ENCODE measurements at places on chromosomes 2 and 18.

- no peak for DNase-seq
Measured at GRCh38 chr18:44748582-44748981, 67.9 kb downstream of the SETBP1 start.

DNA sequence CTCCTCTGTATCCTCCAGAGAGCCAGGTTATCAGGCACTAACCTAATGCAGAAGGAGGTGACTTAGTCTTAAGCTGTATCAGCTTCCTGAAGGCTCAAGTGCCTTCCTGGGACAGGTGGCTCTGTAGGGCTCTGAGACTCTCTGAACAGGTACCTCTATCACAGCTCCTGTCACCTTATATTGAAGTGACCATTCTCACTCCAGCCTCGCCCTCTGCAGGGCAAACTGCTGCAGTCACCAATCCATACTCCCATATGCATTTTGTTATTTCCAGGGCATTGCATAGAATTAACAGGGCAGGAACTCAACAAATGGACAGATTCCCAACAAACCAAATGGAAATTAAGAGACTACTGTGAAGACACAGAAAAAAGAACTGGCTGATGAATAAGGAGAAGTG lies 203.0 kb upstream of the REV1 start:
- no peak for DNase-seq

GRCh38 chr2:647691-648231 lies 29.4 kb downstream of the TMEM18 start:
- DNase-seq = no peak

GRCh38 chr2:144505245-144505831 lies 14.6 kb downstream of the ZEB2 start:
- no peak for DNase-seq

GRCh38 chr2:45919160-45919650 lies 267.7 kb downstream of the PRKCE start:
- DNase-seq = no peak

DNA sequence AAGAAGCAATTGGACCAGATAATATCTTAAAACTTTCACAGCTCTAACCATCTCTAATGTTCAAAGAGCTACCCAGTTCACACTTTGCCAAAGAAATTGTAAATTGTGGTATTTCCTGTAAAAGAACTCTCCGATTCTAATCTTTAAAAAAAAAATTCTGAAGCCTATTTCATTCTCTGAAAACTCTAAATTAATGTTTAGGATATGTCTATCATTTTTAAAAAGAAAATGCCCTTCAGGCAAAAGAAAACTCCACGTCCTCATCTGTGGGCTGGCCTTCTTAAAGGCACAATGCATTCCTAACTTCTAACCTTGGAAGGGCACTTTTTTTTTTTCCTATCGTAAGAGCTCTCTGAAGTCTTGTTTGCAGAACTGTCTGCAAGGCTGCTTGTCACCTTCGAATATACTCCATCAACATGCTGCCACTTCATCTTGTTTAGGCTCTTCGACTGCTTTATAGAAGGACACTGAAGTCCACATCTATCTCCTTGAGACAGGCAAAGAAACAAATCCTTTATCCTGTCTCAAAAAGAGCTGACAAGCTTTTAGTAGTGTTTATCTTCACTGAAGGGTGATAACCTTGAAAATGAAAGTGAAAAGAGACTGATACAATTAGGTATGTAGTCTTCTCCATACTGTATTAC lies 124.3 kb upstream of the SLC39A10 start:
- no peak for DNase-seq

GRCh38 chr18:76993085-76993382 lies 139.5 kb downstream of the MBP start:
- DNase-seq = no peak

GRCh38 chr2:202171241-202171825 lies 67.1 kb downstream of the SUMO1 start:
- no peak for DNase-seq

- DNase-seq = no peak
Measured at GRCh38 chr2:158845859-158846258, 50.7 kb downstream of the DAPL1 start.

- DNase-seq = no peak
Measured at GRCh38 chr2:30757749-30758148, 49.5 kb downstream of the CAPN13 start.

DNA sequence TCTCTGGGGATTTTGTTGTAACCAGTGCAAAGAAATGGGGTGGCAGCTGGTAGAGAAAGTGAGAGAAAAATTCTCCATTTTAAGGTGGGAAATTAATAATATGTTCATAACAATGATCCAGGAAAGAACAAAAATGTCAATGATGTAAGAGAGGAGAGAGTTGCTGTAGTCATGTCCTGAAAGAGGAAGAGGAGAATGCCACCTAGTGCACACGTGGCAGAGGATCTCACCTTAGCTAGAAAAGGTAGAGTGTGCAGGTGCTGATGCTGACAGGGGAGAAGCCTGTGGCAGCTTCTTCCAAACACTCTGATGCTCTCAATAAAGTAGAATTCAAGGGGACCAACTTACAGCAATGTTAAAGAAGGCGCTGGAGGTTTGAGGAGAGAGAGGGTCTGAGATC lies 282.9 kb upstream of the PKDCC start:
- no peak for DNase-seq

GRCh38 chr18:63105636-63106316 lies 213.8 kb downstream of the BCL2 start:
- DNase-seq = no peak

GRCh38 chr2:154556146-154556545 lies 142.3 kb upstream of the KCNJ3 start:
- no peak for DNase-seq

- no peak for DNase-seq
Measured at GRCh38 chr2:211512806-211513205, 956.4 kb downstream of the CPS1 start.

- no peak for DNase-seq
Measured at GRCh38 chr2:24779116-24779515, 14.1 kb downstream of the PTRHD1 start.

GRCh38 chr18:3655254-3656050 lies 205.5 kb downstream of the TGIF1 start:
- no peak for DNase-seq

GRCh38 chr2:212337036-212337435 lies 201.6 kb downstream of the ERBB4 start:
- DNase-seq = no peak

DNA sequence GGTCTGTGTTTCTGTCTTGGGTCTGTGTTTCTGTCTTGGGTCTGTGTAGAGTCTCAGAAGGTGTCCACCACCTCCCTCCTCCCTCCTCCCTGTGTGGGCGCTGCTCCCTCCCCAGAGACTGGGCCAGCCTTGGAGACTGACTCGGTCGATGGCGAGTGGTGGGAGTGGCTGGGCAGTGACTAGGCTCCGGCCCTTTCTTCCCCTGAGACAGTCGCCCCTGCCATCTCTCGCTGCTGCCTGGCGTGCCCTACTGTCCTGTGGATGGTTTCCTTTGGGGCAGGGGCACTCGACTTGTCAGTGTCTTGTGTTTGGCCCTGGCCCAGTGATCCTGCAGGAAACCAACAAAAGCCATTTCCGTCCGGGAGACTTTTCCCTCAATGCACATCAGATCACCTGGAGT lies 215.8 kb downstream of the NDUFA10 start:
- no peak for DNase-seq

- DNase-seq = no peak
Measured at GRCh38 chr2:234395891-234396420, 100.9 kb downstream of the ARL4C start.

- no peak for DNase-seq
Measured at GRCh38 chr2:5144159-5144558, 548.0 kb upstream of the SOX11 start.

- DNase-seq = no peak
Measured at GRCh38 chr2:13201924-13202323, 485.2 kb downstream of the TRIB2 start.

GRCh38 chr2:211598238-211598637 lies 940.4 kb downstream of the ERBB4 start:
- DNase-seq = no peak

- no peak for DNase-seq
Measured at GRCh38 chr2:27206346-27206745, 5.5 kb upstream of the ATRAID start.

GRCh38 chr18:73614812-73615211 lies 532.8 kb downstream of the FBXO15 start:
- DNase-seq = no peak

DNA sequence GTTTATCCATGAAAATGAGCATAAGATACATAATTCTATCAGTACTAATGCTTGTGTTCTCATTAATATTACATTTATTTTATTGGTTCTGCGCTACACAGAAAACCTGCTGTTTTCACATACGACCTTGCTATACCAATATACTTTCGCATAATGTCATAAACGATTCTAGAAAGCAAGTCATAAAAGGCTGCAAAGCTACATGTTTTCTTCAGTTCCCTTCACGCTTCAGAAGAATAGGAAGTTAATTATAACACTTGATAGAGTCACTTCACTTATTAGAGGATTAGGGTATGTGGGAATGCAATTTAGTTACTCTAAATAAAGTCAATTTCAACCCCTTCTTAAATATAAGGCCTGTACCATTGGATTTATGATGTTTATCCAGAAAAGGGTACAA lies 29.0 kb downstream of the PSME4 start:
- DNase-seq = no peak

DNA sequence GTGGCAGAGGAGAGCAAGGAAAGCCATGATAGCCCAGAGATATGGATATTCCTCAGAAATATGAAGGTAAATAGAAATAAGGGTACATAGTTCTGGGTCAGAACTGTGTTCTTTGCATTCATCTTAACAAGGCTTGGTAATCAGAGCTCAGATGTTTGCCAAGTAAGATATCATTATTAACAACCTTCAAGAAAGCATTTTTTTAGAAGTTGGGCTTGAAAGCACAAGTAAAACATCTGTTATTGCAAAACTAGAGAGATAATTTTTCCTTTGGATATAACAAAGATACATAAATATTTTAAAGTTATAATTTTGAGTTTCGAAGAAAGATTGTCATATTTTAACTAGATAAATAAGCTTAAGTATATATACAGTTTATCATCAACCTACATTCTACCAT lies 171.4 kb downstream of the ZNF804A start:
- DNase-seq = no peak

GRCh38 chr18:77140439-77141109 lies 8.0 kb upstream of the MBP start:
- DNase-seq = no peak

GRCh38 chr18:13332874-13333273 lies 114.3 kb downstream of the LDLRAD4 start:
- DNase-seq = no peak

- no peak for DNase-seq
Measured at GRCh38 chr2:58313926-58314325, 72.8 kb upstream of the FANCL start.

GRCh38 chr18:63762518-63762917 lies 12.7 kb upstream of the SERPINB7 start:
- DNase-seq = no peak

DNA sequence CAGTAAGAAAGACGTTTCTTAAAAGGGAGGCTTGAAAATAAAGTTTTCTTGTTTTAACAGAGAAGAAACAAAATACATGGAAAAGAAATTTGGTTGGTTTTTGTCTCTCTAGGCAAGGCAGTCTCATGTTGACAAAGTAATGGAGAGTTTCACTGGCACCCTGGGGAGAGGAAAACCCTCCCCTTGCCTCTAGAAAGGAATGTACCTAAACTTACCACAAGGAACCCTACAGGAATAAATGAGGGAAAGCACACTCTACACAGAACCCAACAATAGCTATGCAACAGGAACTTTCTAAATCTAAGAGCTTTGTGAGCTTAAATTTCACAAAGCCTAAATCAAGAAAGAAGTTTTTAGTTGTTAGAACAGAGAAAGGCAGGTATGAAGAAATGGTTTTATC lies 37.0 kb downstream of the FIGN start:
- DNase-seq = no peak

All from stimulated activated CD8-positive, alpha-beta memory T cell treated with anti-CD3 and anti-CD28 coated beads, Interleukin-15, amount 100 ng/mL, for 1 hour (primary cell).